ENCODE measurements at places on chromosomes 7 and 10.
A peak's percentile ranks its signal among the peaks of the same experiment; 100 is the strongest.

GRCh38 chr7:130149281-130150139, 55.7 kb downstream of the TMEM209 start:
- no peak for DNase-seq

DNA sequence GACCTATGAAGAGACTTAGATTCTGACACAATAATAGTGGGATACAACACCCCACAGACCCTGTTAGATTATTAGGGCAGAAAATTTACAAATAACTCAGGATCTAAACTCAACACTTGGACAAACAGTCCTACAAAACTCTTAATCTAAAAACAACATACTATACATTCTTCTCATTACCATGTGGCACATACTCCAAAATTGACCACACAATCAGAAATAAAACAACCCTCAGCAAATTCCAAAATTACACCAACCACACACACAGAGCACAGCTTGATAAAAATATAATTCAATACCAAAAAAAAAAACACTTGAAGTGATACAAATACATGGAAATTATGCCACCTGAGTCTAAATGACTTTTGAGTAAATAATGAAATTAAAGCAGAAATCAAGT, 7.8 kb downstream of the ZNF680 start:
- no peak for DNase-seq

DNA sequence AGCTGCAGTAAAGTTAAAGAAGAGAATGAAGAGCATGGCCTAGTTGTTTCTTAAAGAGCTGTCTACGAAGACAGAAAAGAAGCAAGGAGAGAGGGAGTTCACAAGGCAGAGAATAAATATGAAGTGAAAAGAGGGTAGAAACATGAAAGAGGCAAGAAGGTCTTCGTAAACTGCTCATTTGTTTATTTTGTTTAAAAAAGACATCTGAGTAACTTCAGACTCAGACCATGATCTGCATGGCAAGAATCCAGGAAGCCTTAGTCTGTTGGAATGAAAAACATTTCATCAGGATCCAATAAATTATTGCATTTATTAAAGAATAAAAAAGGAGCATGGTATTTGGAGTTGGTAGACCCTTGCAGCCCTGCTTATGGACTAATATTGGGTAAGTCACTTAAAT, 151.1 kb downstream of the SEM1 start:
- DNase-seq, result no peak

DNA sequence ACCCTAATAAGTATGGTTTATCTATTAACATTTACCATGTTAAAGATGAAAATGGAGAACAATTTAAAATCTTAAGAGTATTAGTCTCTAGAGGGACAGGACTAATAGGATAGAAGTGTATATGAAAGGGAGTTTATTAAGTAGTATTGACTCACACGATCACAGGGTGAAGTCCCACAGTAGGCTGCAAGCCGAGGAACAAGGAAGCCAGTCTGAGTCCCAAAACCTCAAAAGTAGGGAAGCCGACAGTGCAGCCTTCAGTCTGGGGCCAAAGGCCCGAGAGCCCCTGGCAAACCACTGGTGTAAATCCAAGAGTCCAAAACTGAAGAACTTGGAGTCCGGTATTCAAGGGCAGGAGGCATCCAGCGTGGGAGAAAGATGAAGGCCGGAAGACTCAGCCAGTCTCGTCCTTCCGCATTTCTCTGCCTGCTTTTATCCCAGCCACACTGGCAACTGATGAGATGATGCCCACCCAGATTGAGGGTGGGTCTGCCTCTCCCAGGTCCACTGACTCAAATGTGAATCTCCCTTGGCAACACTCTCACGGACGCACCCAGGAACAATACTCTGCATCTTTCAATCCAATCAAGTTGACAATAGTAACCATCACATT, 140.8 kb upstream of the FAM20C start:
- DNase-seq, result no peak

GRCh38 chr7:132154695-132155471, 421.4 kb downstream of the PLXNA4 start:
- DNase-seq, result no peak

DNA sequence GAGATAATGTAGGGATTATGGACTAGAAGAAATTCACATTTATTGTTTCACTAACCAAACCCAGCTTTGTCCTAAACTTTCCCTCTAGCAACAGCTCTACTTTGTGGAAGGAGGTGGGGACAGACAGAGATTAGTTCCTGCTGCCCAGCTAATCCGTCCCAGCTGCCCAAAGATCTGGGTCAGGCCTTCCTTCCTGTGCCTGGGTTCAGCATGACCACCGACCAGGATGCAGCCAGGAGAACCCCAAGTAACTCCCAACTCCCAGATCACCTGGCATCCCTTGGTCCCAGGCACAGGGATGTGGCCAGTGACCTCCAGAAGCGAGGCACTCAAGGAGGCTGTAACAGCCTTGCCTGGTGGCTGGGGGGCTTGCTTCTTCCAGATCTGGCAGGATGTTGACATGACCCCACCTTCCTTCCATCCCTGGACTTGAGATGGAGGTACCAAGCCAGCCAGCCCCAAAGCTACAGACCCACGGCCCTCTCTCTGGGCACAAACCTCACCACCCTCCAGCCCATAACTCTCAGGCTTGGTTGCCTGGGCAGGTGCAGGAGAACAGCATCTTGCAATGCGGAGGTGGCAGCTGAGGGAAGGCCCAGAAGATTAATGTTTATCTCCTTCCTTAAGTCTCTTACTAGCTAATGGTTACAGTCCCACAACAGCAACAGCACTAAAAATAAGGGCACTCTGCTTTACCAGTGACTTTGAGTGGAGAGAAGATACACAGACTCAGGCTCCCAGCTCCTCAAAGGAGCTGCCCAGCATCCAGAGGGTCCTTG, 11.1 kb downstream of the CAMK2G start:
- no peak for DNase-seq

- DNase-seq, result peak; percentile 56
Measured at GRCh38 chr7:24963218-24963617, 16.8 kb downstream of the OSBPL3 start.

DNA sequence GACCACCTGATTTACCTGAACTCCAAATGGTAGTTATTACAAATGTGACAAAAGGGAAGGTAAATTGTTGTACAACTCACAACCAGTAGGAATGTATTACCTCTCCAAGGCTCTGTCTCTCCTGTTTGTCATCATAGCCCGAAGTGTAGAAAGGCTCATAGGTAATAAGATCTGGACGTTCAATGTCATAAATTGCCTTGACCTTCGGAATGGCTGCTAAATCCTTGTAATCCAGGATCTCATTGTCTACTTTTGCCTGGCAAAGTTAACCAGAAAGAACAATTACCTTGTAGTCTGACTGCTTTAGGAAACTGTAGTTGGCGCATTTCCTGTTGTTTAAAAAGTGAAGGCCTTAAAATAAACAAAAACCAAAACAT, 68.6 kb upstream of the AFAP1L2 start:
- DNase-seq, result no peak

- DNase-seq, result no peak
Measured at GRCh38 chr10:69285699-69286098, 7.4 kb downstream of the HK1 start.

GRCh38 chr7:106600569-106601373, 60.2 kb downstream of the CCDC71L start:
- no peak for DNase-seq

DNA sequence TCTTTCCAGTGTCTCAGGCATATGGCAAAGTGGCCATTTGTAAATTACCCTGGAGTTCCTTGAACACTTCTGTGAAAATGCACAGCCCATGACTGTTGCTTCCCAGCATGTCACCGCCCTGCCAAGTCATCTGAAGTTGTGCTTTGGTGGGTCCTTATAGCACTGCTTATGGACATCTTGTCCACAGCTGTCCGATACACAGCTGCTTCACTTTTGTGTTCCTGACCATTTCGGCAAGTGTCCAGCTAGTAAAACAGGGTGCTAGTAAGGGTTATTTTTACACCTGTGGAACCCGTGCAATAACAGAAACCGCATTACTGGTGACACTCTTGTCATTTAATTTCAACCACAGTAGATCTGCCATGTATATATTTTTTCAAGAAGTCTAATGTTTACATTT, 29.7 kb downstream of the PIP4K2A start:
- no peak for DNase-seq

- no peak for DNase-seq
Measured at GRCh38 chr10:44983066-44983894, 4.7 kb upstream of the DEPP1 start.

- DNase-seq, result no peak
Measured at GRCh38 chr7:46685051-46685450, 764.0 kb upstream of the IGFBP3 start.

GRCh38 chr10:78602201-78602932, 466.4 kb upstream of the ZMIZ1 start:
- no peak for DNase-seq

- DNase-seq, result no peak
Measured at GRCh38 chr7:41773756-41774155, 70.9 kb upstream of the INHBA start.

DNA sequence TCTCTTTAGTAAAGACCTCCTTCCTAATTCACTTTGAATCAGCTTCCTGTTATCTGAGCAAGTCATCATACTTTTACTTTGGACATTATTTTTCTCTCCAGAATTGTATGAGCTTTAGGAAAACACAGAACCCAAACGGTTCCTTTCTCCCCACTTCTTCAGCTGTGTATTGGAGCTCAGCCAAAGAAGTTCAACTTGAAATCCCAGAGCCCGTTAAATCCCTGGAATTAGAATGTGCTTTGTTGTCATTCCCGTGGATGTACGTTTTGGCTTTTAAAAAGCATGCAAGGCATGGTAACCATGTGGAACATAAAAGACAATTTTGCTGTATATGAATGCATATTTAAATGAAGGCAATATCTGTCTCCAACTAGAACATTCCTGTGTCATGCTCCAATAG, 46.6 kb downstream of the AGMO start:
- DNase-seq, result peak; percentile 30

GRCh38 chr10:2978111-2978510, 89.2 kb upstream of the PFKP start:
- no peak for DNase-seq

DNA sequence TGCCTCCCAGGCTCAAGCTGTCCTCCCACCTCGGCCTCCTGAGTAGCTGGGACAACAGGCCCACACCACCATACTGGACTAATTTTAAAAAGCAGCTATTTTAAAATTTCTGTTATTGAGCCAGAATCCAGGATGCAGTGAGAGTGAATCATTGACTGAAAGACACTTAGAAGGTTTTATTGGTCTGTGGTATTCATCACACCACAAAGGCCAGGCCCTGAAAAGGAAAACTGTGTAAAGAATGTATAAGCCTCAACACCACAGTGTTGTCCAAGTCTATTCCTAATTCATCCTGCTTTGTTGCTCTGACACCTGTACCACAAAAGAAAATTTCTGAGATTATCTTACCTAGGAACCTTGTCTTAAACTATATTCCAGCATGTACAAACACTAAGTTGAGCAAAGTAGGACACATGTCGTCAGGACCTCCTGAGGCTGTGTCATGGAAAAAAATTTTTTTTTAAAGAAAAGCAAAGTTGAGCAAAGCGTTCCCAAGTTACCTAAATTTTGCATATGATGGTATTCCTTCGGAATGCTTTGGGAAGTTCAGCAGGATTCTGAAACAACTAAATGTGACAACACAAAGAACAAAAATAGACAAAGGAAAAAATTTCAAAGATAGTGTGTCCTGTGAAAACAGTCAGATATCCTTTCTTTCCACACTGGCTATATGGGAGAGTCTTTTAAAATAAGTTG, 129.6 kb upstream of the MKLN1 start:
- no peak for DNase-seq

DNA sequence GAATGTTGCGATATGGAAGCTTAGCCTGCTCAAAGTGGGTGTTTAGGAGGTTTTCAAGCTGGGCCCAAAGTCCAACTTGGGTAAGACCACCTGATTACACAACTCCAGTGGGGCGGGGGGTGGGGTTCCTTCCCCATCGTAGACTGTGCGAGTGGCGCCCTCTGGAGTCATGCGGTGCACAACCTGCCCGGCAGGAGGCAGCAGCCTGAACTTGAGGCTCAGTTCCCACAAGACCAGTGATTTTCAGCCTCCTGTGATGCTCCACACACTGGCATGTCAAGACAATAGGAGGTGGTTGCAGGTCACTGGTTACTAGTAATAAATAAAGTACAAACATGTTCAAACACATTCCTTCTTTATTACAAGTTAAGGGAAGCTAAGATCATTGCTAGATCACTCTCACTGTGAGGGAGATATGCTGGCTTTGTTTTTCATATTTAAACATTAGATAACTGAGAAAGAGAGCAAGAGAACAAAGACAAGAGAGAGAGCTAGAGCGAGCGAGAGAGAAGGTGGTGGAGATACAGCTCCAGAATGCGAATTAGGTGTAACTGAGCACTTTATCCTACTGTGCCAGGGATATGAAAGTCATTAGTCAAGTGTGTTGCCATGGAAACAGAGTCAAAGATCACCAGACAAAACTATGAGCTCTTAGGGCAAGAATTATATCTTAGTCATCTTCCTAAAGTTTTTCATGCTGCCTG, 97.4 kb upstream of the BMPER start:
- DNase-seq, result no peak

- DNase-seq, result no peak
Measured at GRCh38 chr10:99346247-99346646, 17.1 kb downstream of the CNNM1 start.

- no peak for DNase-seq
Measured at GRCh38 chr10:100311298-100311697, 18.7 kb downstream of the PKD2L1 start.

DNA sequence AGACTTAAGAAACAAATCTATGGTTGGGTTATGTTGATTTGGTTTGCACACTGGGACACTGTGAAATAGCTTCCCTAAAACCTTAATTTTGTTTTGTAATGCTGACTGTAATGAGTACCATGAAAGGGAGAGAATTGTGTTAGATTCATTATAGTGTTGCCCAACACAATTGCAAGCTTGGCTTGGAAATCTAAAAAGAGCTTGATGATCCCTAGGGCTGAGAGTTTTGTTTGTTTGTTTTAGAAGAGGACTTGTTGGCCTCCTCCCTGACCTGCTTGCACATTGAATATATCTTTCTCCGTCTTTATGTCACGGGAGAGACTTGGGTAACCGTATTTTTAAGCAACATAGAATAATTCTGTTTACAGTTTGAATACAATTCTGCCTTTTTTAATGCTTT, 410.1 kb downstream of the ARL4A start:
- no peak for DNase-seq

DNA sequence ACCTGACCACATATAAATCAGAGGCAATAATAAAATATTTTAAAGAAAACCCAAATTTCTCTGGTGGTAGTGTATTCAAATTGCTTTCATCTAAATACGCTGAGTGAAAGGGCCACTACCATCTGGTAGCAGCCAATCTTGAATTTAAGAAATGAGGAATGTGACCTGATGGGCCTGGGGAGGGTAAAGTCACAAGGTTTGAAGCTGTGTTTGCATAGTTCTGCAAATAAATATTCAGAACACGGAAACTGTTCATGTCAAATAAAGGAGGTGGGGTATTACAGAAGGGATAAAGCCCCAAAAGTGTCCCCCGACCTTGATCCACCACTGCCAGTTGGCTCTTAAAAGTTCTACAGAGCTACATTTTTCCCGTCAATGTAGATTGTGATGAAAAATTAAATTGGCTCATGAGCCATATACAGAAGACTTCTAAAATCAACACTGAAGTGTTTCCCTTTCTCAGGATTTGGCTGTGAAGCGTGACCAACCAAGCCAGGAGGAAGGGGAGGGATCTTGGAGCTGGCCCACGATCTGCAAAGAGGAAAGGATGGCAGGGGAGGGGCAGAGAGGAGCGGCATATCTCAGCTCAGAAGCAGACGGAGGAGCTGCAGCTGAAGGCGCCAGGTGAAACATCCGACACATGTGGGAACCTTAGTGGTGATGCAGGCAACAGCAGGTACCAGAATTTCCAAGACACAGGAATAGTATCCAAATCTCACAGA, 39.6 kb downstream of the MPP7 start:
- DNase-seq, result no peak

All from left hindlimb (tissue), 1 donor.